ENCODE measurements at places on chromosomes 12 and 14. TPM values are rescaled to one million over a fixed set of nuclear protein-coding genes. Genes with fewer than 3 reads are reported as not detected.

- no peak for DNase-seq
These were observed 199.4 kb downstream of the SUDS3 start for GRCh38 chr12:118575730-118576129.

DNA sequence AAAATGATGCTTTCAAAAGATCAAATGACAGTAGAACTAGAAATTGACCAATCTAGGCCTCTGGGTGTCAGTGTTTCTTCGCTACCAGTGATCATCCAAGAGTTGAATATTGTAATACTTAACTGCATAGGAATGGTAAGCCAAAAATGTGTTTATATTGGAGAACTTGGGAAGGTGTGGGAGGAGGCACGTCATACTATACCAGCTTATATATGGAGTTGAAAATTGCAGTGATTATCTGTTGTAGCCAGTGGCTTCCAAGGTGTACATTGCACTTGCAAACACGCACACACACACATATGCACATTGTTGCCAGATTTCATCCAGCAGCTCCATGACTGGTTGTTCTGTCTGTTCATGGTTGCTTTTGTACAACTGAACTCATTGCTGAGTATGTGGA lies 36.1 kb downstream of the EID3 start:
- DNase-seq, result no peak

- no peak for DNase-seq
These were observed 24.6 kb upstream of the SERPINA1 start for GRCh38 chr14:94412671-94413638.

DNA sequence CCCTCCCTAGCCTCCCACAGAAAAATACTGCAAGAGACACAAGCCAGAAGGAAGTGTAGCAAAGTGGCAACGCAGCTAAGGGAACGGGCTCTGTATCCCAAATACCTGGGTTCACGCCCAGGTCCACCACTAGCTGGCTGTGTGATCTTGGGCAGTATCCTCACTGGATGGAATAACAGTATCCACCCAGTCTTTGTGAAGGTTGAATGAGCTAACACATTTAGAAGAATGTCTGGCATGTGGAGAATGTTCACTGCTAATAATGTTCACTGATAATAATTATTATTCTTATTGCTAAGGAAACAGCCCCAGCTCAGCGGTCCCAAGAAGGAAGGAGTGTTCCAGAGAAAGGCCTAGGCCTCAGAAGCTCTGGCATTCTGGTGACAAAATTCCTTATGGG lies 70.9 kb downstream of the VWF start:
- DNase-seq, result no peak

GRCh38 chr12:19498099-19498498 lies 58.8 kb downstream of the AEBP2 start:
- no peak for DNase-seq

DNA sequence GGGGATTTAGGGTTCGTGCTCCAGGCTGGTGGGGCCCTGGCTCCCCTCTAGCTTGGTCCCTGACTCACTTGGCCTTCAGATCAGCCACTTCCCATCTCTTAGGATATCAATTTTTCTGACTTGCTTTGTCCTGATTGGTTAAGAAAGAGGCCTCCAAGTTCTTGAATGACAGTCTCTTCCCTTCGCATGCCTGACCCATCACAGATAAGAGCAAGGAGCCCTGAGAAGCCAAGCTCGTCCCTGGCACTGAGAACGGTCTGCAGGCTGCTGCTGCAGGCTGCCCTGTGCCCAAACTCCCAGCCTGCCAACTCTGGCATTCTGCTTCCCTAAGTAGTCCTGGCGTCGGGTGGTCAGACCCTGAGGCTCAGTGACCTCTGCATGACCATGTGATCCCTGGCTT lies 794 bp upstream of the LRTM2 start:
- no peak for DNase-seq

KCNA1 gene
- total RNA-seq, result not detected

CPNE6 gene
- total RNA-seq, result not detected
